ENCODE measurements at places on chromosomes 12 and 14. TPM values are rescaled to one million over a fixed set of nuclear protein-coding genes. Genes with fewer than 3 reads are reported as not detected.

The PZP gene
- not detected for total RNA-seq

The ANO6 gene
- total RNA-seq, result 18.9 TPM

The AVPR1A gene
- not detected for total RNA-seq

The PLEKHH1 gene
- total RNA-seq, result 1.6 TPM

The PRB2 gene
- not detected for total RNA-seq
